ENCODE measurements at places on chromosomes 4 and X.

DNA sequence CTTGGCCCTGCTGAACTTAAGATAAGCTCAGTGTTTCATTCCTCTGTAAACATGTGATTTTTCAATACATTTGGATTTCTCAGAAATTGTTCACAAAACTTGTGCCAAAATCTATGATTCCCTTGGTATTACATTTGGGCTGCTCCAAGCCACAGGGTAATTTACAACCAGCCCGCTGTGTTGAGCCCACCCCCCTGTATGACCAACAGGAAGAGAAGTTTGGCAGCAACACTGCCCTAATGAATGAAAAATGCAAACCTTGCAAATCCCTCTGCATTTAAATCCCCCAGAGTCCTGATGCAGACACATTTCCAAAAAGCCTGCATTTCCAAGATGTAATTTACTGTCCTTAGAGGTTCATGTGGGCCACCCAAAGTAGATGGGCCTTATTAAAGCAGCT is 34.1 kb upstream of the GAB1 start:
- DNase-seq = no peak

DNA sequence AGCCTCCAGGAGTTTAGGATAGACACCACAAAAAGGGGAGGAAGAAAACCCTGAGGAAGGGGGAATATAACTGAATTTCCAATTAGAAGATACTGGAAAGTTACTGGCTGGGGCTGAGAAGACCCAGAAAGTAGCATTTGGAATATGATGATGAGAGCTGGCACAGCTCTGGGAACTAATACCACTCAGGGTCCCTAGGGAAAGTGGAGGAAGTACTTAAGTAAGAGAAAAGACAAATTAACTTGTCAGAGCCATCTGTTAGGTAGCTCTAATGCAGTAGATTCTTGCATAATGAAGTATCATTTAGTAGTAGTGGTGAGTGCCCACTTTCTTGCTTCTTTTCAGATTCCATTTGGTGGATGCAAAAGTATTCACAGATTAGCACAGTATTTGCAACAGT is 90.8 kb upstream of the TSPAN5 start:
- DNase-seq = no peak

DNA sequence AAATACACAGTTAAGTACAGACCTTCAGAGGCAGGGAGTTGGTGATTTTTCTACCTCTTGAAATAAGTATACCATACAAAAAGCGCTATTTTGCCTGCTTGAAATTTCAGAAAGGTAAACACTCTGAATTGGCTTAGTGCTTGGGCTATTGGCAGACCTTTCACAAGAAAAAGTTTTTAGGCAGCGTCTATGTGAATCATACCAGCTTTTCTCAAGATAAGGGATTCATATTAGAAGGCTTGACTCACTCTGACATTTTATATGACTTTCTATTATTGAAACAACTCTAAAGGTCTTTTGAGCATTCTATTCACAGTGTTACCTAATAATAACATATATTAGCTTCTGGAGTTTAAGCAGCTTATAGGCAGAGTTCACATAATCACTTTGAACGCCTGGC is 286.4 kb upstream of the FAT1 start:
- no peak for DNase-seq

- DNase-seq = no peak
Observed at GRCh38 chr4:85127653-85128052, 161.2 kb upstream of the WDFY3 start.

GRCh38 chrX:9942086-9942485 is 25.1 kb upstream of the CLDN34 start:
- no peak for DNase-seq

DNA sequence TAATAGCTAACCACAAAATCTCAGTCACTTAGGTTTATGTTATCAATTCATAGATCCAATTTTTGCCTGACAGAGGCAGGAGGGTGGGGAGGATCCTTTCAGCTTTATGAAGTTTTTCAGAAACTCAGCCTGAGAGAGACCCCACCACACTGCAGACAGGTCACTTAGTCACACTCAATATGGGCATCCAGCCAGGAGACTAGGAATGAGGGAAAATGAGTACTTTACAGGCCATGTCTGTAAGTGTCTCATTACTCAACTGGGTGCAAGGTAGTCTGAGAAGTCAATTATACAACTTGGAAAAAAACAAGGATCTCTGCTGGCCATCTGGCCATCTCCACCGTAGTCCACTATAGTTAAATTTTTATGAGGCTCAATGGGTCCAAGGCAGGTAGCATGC is 365.9 kb downstream of the INPP4B start:
- no peak for DNase-seq

GRCh38 chr4:6825403-6825802 is 42.9 kb downstream of the KIAA0232 start:
- no peak for DNase-seq

- no peak for DNase-seq
Observed at GRCh38 chr4:19684084-19684483, 567.6 kb upstream of the SLIT2 start.

- no peak for DNase-seq
Observed at GRCh38 chrX:149221230-149221629, 283.9 kb downstream of the IDS start.

DNA sequence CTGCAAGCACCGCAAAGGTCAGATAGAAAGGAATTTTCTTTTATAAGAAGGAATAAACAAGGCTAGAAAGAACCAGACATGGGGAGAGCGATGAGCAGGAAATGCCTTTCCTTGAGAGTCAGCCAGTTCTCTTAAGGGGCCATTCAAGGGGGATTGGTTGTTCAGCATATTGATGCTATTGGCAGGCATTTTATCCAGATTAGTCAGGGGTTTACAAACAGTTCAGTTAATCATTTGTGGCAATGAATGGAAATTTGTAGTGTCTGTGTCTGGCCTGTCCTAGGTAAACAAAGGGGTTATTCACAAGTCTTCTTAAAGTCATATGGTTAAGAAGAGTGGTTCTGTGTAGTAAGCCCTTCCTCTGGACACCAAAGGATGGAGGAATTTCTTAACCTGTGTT is 184.7 kb upstream of the FRMPD4 start:
- DNase-seq = peak; percentile 43

DNA sequence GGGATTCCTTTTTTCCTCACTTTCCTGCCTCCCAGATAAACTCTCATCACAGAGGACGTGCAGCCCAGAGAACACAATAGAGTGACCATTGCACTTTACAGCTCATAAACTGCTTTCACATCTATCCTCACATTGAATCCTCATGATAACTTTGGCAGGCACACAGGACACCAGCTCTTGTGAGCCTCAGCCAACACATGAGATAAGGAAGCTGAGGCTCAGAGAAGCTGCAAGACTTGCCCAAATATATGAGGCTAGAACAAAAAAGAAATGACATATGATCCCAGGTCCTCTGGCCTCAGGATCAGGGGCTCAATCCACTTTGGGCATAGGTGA is 85.0 kb upstream of the CPEB2 start:
- no peak for DNase-seq

DNA sequence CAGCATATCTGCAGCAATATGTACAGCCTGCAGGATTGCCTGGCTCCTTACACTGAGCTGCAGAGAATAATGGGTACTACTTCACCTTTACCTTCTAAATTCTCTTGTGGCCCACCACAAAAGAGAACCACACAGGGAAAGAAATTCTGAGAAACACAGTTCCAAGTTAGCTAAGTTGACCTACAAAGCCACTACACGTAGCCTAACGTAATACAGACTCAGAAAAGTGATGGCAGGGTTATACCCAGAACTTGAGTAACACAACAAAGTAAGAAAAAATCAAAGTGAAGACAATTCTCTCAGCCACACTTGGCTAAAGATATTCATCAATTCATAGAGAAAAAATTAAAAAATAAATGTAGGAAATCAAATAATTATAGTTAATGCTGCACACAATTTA is 26.4 kb upstream of the SRPX start:
- DNase-seq = no peak

DNA sequence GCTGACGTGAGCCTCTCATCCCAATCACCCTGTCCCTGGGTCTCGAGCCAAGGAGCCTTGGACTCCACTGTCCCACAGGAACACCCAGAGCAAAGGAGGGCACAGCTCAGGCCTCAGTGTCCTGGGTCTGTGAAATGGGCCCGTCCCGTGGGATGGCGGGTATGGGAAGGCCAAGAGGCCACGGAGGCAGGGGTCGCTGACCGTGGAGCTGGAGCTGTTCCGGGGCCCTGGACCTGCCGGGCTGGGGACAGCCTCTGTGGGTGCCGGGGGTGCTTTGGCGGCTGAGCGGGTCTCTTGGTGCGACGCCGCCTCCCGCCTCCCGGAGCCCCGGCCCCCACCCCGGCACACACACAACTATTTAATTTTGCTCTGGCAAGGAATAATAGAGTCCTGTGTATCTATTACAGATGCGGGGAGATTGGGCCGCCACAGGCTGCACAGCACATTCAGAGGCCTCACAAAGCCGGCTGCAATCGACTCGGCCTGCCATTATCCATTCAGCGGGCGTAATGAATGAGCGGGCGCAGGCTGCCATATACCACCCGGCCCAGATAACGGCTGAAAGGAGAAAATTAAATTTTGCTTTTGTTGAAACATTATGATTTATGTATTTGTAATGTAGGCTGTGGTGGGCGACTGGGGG is 83.9 kb upstream of the NKX1-1 start:
- no peak for DNase-seq

- no peak for DNase-seq
Observed at GRCh38 chr4:20916106-20916505, 215.8 kb downstream of the PACRGL start.

DNA sequence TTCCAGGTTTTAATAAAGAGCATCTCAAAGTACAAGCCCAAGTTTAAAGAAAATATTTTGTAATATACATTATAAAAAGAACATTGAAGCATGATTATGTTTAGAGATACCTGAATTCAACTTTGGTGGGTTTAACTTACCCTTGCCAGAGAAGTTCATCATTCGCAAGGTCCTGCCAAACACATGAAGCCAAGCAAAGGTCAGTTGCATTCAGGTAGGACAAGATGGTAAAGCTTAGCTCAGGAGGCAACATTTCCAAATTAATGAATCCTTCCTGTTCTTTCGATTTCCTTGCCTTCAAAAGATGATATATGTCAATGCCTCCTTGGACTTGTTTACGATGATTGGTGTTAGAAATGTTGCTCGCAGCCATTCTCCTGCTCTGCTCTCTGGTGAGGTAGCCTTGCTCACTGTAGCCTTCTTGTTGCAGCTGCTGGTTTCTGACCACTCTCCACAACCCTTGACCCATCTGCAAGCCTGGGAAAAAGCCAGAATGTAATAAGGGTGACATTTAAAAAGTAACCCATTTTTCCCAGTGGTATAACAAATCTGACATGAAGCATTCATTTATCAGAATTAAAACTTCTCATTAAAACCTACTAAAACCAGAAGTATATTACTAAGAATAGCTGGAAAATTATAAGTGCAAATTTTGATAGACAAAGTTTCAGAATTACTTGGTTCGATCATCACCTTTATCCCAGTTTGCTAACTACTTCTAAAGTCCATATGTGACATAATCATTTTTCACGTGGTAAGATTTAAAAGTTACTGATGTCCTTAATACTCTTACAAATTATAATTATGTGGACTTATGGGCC is 20.6 kb downstream of the FBXO8 start:
- no peak for DNase-seq

DNA sequence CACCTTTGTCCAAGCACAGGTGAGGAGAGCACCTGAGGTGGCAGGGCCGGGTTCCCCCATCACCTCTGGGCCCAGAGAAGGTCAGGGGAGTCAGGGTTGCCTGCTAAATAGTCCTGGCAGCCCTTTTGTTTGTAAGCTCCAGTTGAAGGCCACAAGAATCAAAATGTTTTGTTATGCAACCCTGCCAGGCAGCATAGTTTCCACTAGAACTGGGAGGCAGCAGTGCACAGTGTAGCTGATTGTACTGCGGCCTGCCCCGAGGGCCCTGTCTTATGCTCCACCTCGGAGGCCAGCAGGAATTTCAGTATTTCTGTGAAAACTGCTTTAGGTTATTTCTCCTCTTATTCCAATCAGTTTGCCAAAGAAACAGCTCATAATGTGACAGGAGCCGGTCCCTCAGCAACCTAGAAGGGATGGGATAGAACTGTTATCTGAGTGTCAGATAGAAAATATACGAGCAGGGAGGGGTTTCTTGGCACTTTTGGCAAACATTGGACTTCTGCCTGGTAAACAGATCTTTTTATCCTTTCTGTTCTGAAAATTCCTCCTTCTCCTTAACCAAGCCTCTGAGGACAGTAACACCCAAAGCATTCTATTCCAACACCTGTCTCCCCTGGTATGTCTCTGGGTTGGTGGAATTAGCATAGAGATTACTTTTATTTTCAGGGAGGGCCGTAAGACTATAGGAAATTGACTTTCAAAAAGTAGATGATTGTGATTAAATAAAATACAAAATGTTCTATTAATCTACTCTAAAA is 93.6 kb downstream of the LNX1 start:
- DNase-seq = peak; percentile 57

GRCh38 chr4:108988464-108989195 is 225.8 kb upstream of the ETNPPL start:
- DNase-seq = no peak

DNA sequence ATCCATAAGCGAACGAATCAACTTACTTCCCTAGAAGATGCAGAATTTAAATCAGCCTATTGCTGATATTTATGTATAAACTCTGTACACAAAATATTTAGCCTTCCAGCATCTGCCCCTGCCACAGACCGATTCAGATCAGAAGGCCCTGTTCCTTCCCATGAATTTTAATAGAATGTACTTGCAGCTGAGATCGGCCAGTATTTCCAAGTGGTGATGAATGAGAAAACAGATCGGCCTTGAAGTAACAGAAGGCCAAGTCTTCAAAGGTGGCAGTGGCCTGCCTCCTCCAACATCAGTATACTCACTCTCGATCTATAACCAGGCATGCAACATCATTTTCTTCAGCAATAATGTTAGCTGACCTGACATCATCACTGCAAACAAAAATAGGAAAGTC is 66.4 kb downstream of the PRKG2 start:
- no peak for DNase-seq

DNA sequence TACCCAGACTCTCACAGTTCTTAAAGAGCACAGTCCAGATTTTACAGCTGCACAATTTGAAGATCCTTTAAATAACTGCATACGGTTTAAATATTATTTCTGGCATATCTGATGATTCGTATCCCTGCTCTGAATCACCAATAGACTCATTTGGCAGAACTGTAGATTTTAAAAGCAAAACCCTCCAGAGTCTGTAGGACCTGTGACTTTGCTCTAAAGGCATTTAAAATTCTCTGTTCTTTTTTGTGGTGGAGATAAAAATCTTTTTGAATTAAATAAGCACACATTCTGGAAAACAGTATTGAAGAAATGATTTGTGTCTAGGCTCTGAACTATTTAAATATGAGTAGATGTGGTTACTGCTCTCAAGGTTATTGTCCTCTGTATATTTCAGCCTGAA is 246.2 kb upstream of the PITX2 start:
- DNase-seq = no peak

- no peak for DNase-seq
Observed at GRCh38 chrX:31353095-31353494, 281.3 kb upstream of the FTHL17 start.

DNA sequence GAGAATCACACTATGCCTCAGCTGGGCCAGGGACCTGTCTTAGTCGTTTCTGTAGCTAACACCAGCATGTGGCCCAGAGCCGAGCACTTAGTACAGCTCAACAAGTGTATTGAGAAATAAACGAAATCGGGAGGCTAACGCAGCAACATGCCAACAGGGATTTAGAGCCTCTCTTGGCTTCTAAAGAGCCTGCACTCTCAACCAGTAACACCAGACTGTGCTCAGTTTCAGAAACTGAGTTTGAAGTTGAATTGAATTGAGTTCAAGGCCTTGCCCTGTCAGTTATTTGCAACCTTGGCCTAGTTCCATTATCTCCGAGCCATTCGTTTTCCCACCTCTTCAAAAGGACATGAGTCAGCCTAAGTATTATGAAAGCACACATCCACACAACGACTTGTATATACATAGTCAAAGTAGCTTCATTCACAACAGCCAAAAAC is 71.3 kb upstream of the LDB2 start:
- no peak for DNase-seq

GRCh38 chr4:181488926-181489325 is 754.3 kb upstream of the TENM3 start:
- no peak for DNase-seq

Data from right forelimb (tissue), 1 donor.